Activated T-helper 1 cell treated with anti-CD3 and anti-CD28 coated beads, Interleukin-12 subunit alpha, Interleukin-12 subunit beta, Interleukin-2, Interleukin-4 antibody, amounts not matched to agents 30 ng/mL and 10 ng/mL and 1 ng/mL, durations not matched to agents 14 hours and 24 hours and 36 hours (primary cell): ENCODE measurements at places on chromosomes 3 and 15. TPM values are rescaled to one million over a fixed set of nuclear protein-coding genes. Genes with fewer than 3 reads are reported as not detected.
A peak's percentile ranks its signal among the peaks of the same experiment; 100 is the strongest.

- H3K4me3 ChIP-seq = no peak overlapping the region
- no peak for DNase-seq
- H3K36me3 ChIP-seq = no peaks in the 10 kb centered on the region
- H3K27ac ChIP-seq = no peak overlapping the region
- H3K4me1 ChIP-seq = no peaks in the 10 kb centered on the region
- H3K27me3 ChIP-seq = no peaks in the 10 kb centered on the region
These were observed 48.1 kb upstream of the CRBN start for GRCh38 chr3:3227640-3228039.

GRCh38 chr3:79651536-79652065, 116.2 kb downstream of the ROBO1 start:
- no peak overlapping the region for H3K4me3 ChIP-seq
- H3K27me3 ChIP-seq = no peaks in the 10 kb centered on the region
- DNase-seq = no peak
- no peaks in the 10 kb centered on the region for H3K4me1 ChIP-seq
- H3K27ac ChIP-seq = no peak overlapping the region

DNA sequence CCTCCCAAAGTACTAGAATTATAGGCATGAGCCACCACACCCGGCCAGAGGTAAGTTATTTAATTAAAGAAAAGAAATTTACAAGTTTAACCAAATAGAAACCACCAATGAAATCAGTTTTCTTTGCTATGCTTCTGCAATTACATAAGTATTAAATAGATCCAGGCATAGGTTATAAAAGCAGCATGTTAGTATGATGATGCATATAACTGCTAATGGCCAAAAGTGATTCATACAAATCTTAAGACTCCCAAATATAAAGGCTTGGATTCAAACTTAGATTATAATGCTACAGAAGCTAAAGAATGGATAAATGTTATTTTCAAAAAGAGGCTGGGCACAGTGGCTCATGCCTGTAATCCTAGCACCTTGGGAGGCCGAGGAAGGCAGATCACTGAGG, 32.8 kb upstream of the HDC start:
- DNase-seq = no peak
- no peak overlapping the region for H3K27ac ChIP-seq
- H3K4me3 ChIP-seq = no peak overlapping the region
- H3K36me3 ChIP-seq = peaks cover 38% of the 10 kb centered on the region
- peaks cover 12% of the 10 kb centered on the region for H3K4me1 ChIP-seq

The NEK10 gene
- 0.54 and 0.57 TPM in 2 replicates for total RNA-seq

DNA sequence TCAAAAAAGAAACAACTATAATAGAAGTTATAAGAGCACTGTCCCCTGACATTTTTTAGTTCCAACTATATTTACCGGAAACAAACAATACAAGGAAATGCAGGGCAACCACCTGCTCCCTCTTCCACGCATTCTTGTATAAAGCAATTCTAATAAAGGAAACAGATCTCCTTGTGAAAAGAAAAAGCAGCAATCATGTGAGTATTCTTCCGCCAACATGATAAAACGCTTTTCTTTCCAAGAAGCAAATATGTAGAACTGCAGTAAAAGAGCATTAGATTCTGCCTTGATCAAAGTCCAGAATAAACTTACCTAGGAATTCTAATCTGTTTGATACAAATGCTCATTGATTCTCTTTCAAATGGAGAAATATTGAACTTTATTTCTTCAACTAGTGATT, 230.3 kb downstream of the CNTN3 start:
- no peak overlapping the region for H3K4me3 ChIP-seq
- no peaks in the 10 kb centered on the region for H3K36me3 ChIP-seq
- H3K27me3 ChIP-seq = no peaks in the 10 kb centered on the region
- no peak overlapping the region for H3K27ac ChIP-seq
- DNase-seq = no peak
- H3K4me1 ChIP-seq = no peaks in the 10 kb centered on the region

GRCh38 chr3:179037351-179037750, 34.3 kb downstream of the ZMAT3 start:
- H3K36me3 ChIP-seq = peaks cover 9% of the 10 kb centered on the region
- peak overlapping the region; percentile 69 for H3K4me3 ChIP-seq
- no peaks in the 10 kb centered on the region for H3K27me3 ChIP-seq

GRCh38 chr3:17399586-17399985, 342.8 kb downstream of the TBC1D5 start:
- no peak overlapping the region for H3K27ac ChIP-seq
- H3K36me3 ChIP-seq = peaks cover 4% of the 10 kb centered on the region
- DNase-seq = no peak
- H3K4me1 ChIP-seq = no peaks in the 10 kb centered on the region
- H3K4me3 ChIP-seq = no peak overlapping the region

DNA sequence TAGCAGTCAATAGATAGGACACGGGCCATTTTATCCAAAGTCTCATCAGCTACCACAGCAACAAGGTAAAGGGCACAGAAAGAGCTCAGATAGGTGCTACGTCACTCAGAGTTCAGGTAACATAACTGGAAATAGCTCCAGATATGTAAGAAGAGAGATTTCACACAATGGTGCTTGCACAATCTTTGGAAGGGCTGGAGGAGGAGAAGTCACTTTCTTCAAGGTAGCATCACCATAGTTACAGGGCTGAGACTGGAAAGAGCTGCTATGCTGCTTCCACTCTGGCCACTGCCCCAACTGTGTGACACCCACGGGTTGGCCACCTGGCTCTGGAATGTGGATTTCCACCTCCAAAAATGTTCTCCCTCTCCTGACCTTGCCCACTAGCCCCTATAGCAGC, 448.8 kb upstream of the THBS1 start:
- H3K27me3 ChIP-seq = no peaks in the 10 kb centered on the region
- H3K4me1 ChIP-seq = peaks cover 13% of the 10 kb centered on the region
- no peak overlapping the region for H3K4me3 ChIP-seq
- DNase-seq = no peak
- H3K36me3 ChIP-seq = no peaks in the 10 kb centered on the region

- H3K4me3 ChIP-seq = no peak overlapping the region
- no peak for DNase-seq
- no peaks in the 10 kb centered on the region for H3K4me1 ChIP-seq
These were observed 98.1 kb upstream of the STRIT1 start for GRCh38 chr3:155391551-155391958.

GRCh38 chr3:158925828-158926494, 124.1 kb downstream of the MFSD1 start:
- no peak overlapping the region for H3K4me3 ChIP-seq
- no peaks in the 10 kb centered on the region for H3K4me1 ChIP-seq
- no peaks in the 10 kb centered on the region for H3K27me3 ChIP-seq
- no peak for DNase-seq
- H3K27ac ChIP-seq = no peak overlapping the region
- no peaks in the 10 kb centered on the region for H3K36me3 ChIP-seq

The GPR27 gene
- total RNA-seq = 0.70 and 1.3 TPM in 2 replicates
